ENCODE measurements at places on chromosomes 2 and 18.

DNA sequence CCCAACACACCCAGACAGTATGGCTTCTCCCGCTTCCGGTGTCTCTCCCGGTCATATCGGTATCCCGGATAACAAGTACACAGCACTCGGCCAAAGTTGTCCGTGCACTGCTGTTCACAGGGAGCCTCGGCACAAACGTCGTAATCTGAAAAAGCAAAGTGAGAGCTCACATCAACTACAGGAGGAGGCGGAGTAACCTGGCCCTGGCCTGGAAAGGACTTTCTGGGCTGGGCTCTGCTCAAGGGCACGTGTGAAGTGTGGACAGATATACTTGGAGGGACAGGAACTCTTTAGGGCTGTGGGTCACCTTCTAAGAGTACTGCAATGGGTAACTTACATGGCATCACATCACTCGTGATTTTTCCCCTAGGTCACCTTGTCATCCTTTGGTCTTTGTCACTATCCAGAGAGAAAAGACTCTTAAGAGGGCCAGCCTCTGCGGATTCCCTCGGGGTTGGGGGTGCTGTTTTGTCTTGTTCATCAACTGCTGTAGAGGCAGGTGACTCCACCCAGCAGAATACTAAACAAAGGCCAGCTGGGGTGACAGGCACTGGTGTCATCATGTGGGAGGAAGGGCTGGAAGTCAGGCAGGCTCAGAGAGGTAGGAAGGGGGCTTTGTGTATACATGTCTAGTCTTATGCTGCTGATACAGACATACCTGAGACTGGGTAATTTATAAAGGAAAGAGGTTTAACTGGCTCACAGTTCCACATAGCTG is 110.6 kb upstream of the LMAN1 start:
- DNase-seq = no peak

DNA sequence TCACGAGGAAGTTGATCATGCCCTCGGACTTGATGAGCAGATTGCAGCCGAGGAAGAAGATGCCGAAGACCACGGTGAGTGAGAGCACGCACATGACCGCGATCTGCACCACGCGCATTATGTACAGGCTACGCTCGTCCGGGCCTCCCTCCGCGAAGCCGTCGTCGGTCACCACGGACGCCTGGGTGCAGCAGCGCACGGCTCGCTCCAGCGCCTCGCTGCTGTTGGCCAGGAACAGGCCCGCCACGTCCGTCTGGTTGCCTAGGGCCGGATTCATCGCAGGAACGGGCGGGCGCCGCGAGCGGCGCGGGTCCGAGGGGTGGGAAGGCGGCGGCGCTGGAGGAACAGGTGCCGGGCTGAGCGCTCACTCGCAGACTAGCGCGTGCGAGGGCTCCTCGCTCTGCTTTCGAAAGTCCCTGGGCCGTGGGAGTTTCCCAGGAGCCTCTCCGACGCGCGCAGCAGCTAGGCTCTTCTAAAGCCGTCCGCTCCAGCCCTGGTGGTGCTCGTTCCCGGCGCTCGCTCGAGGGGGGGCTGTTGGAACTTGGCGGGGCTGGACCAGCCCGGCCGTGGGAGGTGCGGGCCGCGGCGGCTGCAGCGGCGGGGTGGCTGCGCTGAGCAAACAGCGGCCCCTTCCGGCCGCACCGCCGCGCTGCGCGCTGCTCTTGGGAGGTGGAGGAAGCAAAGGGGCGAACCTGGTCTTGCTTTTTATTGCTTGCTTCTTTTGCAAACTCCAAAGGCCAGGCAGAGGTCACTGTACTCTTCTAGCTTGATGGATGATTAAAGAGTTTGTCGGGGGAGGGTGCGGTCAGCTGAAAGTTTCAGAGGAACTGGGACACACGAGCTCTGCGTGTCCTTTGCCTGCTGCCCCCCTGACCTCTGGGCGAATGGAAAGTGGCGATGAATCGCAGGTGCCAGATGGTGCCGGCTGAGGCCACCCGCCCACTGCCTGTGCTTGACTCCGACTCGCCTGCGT is at the start of gene RPRM:
Gene RPRM, minus strand, starts transcription at position 474 of the 973 bp plus-strand sequence. Its CDS starts 197 bp downstream, at position 277.
- peak; percentile 92 for DNase-seq

DNA sequence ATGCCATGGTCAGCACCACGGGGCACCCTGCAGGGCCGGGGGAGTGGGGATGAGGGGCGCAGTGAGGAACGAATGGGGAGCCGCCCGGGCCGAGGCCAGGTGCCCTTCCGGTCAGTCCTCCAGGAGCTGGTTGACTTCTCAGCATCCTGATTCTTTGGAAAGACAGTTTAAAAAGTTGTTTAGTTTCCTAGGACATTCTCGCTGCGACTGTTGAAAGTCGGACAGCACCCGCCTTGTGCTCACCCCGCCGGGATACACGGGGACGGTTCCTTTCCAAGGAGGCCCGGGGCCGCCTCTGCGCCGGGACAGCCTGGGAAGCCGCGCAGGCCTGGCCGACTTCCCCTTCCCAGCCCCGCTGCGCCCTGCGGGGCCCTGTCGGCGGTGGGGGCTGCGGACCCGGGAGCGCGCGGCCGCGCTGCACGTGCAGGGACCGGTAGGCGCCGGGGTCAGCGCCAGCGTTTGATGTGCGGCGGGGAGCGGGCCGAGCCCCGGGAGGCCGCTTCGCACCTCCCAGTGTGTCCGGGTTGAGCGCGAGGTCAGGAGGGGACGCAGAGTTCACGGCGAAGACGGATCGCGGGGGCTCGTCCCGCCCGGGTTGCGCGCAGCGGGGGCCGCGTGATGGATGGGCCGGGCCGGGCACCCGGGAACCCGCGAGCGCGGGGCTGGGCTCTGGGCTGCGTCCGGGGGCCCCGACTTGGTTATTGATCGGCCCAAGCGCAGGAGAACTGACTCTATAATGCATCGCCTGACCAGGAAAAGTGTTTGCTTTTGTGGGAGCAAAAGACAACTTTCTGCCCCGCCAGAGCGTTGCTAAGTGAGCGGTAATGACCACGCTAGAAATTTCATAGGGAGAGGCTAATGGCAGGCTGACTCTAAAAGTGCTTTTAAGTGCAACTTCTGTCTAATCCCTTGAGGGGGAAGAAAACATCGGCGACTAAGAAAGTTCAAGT is 28.0 kb upstream of the SMIM21 start:
- DNase-seq = no peak

GRCh38 chr18:23487738-23488570 is 15.4 kb upstream of the RMC1 start:
- DNase-seq = no peak

GRCh38 chr18:63238693-63239075 is 80.9 kb downstream of the BCL2 start:
- DNase-seq = peak; percentile 12

DNA sequence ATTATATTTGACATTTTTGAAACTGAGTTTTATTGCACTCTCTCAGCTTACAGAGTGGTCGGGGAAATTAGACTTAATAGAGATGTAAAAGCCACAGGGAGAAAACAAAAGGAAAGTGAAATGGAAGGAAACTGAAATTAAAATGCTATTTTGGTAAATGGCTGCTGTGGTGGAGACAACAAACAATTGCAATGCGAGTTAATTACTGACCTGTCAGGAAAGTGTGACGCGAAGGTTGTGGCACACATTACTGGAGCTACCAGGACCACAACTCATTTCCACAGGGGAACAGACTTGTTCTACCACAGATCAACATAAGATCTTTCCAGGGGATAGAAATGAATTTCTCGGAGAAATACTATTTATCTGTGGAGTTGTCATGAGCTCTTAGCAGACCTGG is 19.5 kb downstream of the ARHGAP15 start:
- no peak for DNase-seq

GRCh38 chr18:55763298-55763697 is 175.3 kb upstream of the TCF4 start:
- DNase-seq = no peak

DNA sequence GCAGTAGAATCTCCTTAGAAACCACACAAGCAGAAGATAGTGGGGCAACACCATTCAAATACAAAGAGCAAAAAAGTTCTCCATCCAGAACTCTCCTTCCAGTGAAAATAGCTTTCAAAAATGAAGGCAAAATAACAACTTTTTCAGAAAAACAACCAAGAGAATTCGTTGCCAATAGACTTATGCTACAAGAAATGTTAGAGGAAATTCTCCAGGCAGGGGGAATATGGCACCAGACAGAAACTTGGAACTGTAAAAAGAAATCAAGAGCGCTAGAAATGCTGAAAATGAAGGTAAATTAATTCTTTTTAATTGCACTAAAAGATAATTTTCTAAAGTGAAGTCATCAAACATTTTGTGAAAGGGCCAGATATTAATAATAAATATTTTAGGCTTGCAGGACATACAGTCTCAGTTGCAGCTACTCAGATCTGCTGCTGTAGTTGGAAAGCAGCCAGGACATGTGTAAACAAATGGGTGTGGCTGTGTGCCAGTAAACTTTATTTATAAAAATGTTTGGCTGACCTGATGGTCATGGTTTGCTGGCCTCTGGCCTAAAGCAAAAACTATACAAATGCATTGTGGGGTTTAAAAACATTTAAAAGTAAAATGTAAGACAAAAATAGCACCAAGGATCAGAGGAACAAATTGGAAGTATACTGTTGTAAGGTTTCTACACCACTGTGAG is 73.7 kb upstream of the TGFA start:
- DNase-seq = no peak

DNA sequence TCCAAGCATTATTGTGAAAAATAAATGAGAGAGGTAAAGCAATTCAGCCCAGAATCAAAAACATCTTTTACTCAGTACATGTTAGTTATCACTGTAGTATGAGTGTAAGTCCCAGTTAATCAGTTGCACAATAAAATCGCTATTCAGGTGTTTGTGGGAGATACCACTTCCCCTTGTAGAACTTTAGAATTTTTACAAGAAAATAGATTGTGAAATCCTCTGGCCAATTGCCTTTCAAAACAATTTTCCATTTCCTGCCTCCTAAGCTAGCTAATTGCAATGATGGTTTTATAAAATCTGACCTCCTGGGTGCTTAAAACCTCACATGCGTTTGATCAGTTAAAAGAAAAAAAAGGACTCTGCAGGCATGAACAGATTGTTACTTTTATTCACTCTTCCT is 332.5 kb downstream of the PID1 start:
- DNase-seq = no peak
